ENCODE measurements at places on chromosomes 5 and 9.
A peak's percentile ranks its signal among the peaks of the same experiment; 100 is the strongest.

GRCh38 chr5:15601274-15601673 is 101.3 kb downstream of the FBXL7 start:
- DNase-seq = no peak

DNA sequence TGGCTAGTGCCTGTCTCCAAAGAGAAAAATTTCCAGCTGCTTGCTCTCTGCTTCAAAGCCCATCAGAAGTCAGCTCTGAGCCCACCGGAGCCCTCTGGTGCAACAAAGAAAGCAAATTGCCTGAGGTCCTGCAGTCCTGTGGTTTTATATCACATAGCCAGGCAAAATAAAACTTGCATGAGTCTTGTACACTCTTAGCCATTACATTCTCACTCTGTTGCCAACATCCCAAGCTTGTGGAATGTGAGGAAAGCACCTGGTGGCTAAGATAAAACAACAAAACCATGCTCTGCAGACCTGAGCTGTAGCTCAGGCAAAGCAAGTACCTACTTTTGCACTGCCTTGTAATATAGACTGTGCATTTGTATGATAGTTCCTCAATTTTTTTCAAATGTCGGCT is 133.7 kb downstream of the GPBP1 start:
- DNase-seq = no peak

DNA sequence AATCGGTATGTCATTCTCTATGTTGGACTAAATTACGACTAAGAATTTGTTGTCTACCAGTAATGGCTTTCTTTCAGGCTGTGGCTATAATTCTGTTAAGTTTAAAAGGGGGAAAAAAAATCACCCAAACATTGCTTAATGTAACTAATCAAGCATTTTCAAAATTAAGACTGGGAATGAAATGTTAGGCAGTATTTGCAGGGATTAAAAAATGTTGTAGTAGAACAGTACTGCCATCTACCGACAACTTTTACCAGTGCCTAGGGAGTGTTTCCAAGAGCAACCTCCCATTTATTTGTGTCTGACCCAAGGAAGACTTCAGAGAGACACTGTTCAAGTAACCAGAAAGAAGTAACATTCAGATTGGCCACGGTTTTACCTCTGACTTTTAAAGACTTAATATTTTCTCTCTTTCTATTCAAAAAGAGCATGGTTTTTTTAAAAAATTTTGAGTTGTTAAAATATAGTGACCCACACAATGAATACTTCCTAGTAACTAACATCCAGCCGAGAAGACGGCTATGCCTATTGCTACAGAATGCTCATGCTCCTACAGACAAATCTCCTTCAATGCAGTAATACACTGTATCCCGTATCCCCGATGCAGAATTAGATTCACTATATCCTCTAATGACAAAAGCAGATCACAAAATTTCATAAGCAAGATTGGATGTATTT is 92.4 kb downstream of the ARL15 start:
- no peak for DNase-seq

GRCh38 chr5:137405393-137405792 is 93.7 kb downstream of the SPOCK1 start:
- DNase-seq = no peak

DNA sequence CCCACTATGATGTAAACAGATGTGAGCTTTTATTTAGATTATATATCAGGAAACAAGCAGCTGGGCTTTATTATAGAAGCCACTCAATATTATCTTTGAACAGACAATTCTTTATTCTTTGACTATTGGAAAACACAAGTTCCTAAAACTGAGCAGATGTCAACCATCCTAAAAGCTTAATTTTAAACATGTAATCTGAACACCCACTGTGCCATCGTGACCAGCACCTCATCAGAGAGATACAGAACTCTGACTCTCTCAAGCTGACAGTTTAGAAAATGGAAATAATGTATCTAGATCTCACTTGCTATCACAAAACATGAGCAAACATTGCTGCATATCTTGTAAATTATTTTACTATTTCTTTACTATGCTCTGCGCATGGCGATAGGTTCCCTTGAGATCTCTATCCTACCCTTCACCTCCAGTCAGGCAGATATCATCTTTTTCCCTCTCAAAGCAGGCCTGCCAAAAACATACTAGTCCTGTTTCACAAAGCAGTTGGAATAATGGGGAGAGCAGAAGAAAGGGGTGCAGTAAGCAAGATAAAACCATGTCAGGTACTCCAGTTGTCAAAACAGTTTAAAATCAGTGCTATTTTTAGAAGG is 151.0 kb downstream of the KIAA0825 start:
- DNase-seq = no peak

GRCh38 chr5:107671742-107672210 is 1.0 kb upstream of the EFNA5 start:
- no peak for DNase-seq

GRCh38 chr5:139494256-139494655 is 11.7 kb upstream of the STING1 start:
- DNase-seq = no peak

- DNase-seq = no peak
These were observed 12.4 kb downstream of the MORN5 start for GRCh38 chr9:122172131-122172530.

DNA sequence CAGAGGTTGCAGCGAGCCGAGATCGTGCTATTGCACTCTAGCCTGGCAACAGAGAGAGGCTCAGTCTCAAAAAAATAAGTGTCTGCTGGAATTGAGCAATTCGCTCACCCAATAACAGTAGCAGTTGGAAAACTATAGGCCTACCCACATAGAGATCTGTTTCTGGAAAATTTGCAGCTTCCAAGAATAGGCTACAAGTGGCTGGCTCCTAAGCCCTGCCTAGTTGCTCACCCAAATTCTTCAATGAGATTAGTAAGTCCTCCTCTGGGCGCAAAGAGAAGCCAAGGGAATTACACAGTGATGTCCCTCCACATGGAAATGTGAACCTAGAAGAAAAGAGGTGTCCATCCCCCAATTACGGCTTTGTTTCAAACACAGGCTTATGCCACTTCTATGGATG is 42.6 kb upstream of the RNF38 start:
- DNase-seq = no peak

- DNase-seq = no peak
These were observed 121.8 kb upstream of the SPIN1 start for GRCh38 chr9:88266416-88266815.

- no peak for DNase-seq
These were observed 861.9 kb downstream of the CDH18 start for GRCh38 chr5:19125956-19126713.

- DNase-seq = no peak
These were observed 164.0 kb downstream of the TTC39B start for GRCh38 chr9:15142878-15143534.

GRCh38 chr5:14685757-14686156 is 21.2 kb downstream of the OTULIN start:
- peak; percentile 25 for DNase-seq

GRCh38 chr9:96126321-96126881 is 175.6 kb downstream of the HSD17B3 start:
- no peak for DNase-seq

- no peak for DNase-seq
These were observed 53.6 kb downstream of the PDCD1LG2 start for GRCh38 chr9:5563886-5564285.

GRCh38 chr9:104090578-104090977 is 3.5 kb upstream of the SMC2 start:
- no peak for DNase-seq

DNA sequence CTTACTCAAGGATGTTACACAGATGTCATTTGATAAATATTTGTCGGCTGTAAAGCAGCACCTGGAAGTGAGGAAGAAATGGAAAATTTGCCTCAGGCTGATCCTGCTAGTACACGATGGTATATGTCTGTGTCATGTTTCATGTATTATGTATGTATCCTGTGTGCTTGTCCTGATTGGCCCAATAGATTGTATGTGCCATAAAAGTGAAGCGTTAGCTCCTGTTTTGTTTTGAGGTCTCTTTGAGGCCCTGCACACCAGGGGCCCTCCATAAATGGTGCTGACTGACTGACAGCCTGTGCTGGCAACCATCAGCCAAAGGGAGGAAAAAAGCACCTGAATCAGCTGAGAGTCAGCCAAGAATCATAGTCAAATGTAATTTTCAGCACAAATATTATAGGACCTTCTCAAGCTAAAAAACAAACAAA is 11.8 kb upstream of the LNPEP start:
- DNase-seq = no peak

DNA sequence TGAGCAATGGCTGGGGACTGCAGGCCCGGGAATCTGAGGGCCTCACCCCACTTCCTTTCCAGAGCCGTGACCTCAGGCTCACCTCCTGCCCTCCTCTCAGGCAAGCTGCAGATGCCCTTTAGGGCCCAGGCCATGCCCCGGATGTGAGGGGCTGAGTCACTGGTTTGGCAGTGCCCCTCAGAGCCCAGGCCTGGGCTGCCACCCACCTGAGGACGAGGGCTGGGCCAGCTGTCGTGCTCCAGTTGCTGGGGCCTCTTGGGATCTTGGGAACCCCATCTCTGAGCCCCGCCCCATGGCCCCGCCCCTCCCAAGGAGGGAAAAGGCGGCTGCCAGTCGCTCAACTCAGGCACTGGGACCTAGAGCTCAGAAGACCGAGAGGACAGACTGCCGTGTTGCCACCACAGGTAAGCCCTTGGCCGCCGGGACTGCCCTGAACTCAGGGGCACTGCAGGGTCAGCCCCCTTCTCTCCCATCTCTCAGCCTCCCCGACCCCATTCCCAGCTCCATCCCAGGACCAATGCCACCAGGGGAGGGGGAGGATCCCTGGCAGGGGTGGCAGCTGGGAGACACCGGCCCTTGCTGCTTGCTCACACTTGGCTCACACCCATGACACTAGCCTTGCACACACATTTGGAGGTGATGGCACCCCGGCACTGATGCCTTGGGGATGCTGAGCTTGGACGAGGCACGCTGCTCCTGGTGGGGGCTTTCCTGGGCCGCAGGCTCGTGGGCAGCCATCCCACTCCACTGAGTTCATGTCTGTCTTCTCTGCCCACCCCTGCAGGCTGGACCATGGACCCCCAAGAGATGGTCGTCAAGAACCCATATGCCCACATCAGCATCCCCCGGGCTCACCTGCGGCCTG is at the start of gene CYSRT1:
TSS of gene CYSRT1 (plus strand) at position 345 of the 865 bp plus-strand sequence. CDS start at position 793, 448 bp downstream.
- DNase-seq = no peak

DNA sequence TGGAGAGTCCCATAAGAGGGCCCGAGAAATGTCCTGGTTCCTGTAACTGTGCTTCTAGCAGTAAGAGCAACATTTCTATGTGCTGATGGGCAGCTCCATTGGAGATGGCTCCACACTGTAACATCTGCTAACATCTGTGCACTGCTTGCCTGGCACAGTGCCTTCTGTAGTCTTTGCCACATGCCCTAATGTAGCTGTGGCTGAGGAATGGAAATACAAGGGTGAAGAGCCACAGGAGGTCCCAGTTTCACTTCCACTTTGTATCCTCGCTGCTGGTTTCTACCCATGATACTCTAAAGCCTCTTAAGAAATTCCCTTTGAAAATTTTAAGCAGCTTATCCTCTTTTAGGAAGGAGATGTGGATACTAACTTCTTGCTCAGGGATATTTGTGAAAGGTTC is 97.4 kb downstream of the HOMER1 start:
- DNase-seq = no peak

DNA sequence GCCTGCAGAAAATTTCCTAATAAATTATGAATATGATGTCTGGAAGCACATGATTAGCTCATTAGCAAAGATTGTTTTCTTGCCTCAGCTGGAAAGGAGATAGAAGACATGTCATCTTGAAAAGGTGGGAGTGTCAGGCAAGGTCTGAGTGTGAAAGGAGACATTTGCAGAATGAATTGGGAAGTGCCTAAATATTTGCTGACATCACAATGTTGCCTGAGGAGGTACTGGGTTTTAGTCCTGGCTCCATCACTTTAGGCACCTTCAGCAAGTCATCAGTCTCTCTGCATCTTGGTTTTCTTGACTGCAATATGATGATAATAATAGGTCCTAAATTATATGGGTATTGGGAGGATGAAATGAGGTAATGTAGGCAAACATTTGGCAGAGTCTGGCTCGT is 140.1 kb downstream of the TRPM3 start:
- no peak for DNase-seq

- no peak for DNase-seq
These were observed 2.2 kb downstream of the ABHD17B start for GRCh38 chr9:71908825-71909224.
